Astrocyte of the hippocampus (primary cell): ENCODE measurements at places on chromosomes 5 and 9.
A peak's percentile ranks its signal among the peaks of the same experiment; 100 is the strongest.

GRCh38 chr5:102753889-102754766 is 977 bp upstream of the PAM start:
- no peak for DNase-seq

GRCh38 chr5:104569621-104570020 is 1007.0 kb upstream of the NUDT12 start:
- no peak for DNase-seq

DNA sequence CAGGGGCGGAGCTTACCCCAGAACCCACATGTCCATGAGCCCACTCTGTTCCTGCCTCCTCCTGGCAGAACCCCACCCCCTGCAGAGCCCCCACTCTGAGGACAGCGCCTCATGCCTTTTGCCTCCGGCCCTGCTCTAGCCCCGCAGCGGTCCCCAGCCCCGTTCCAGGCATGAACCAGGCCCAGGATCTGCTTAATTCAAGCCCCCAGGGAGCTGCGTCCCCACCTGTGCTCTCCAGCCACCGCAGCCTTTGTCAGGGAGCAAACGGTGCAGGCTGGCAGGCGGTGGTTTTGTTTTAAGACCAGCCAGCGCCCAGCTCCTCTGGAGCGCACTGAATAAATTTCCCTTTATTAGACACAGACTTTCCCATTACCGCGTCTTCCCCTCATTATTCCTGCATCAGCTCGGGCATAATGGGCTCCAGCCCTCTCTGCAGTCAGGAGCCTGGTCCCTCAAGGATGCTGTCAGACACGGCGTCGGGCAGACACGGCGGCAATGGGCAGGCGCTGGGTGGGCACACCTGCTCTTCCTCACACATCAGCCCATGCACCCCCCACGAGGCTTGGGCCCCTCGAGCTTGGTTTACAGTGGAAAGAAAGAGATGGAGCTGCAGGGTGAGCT is 137.6 kb downstream of the OLFM1 start:
- DNase-seq = no peak

GRCh38 chr9:124180557-124180956 is 77.2 kb upstream of the NEK6 start:
- peak; percentile 70 for DNase-seq

DNA sequence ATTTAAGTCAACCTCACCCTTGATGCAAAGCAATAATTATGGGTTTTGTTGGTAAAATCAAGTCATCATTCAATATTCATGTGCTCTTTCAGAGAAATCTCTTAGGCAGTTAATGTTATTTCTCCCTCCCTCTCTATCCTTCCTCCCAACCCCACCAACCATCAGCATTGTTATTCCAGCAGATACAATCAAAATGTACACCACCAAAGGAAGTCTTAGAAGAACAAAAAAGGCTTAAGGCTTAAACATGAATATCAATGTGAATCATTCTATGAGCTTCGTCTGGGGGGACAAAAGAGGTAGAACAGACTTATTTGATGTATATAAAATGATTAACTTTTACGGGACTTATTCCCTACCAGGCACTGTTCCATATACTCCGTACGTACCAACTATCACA is 404.4 kb downstream of the ARHGEF28 start:
- DNase-seq = no peak

- DNase-seq = no peak
These were observed 179.4 kb upstream of the NR3C1 start for GRCh38 chr5:143582869-143583268.

- no peak for DNase-seq
These were observed 38.2 kb downstream of the GALNT10 start for GRCh38 chr5:154228696-154229095.

- DNase-seq = no peak
These were observed 7.6 kb downstream of the GRIN1 start for GRCh38 chr9:137146527-137146918.

DNA sequence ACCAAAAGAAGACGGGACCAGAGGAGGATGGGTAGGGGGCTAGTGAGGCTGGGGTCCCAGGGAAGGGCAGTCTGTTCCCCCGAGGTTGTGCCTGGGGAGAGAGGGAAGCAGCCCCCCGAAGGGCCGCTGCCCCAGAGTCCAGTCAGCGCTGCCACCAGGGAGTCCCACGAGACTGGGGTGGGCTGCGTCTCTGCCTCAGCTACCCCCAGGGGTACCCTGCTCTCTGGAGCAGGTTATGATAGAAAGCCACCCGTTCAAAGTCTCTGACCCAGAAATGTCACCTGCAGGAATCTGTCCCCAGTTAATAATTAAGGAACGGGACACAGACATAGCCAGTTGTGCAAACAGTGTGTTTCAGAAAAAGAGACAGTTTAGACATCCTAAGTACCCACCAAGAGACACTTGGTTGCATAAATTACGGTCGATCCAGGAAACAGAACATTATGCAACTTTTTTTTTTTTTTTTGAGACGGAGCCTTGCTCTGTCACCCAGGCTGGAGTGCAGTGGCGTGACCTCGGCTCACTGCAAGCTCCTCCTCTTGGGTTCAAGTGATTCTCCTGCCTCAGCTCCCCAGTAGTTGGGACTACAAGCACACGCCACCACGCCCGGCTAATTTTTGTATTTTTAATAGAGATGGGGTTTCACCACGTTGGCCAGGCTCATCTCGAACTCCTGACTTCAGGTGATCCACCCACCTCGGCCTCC is 10.7 kb upstream of the AGPAT2 start:
- no peak for DNase-seq
